AG09319 (cell line): ENCODE measurements at places on chromosomes 13 and 19.

GRCh38 chr19:51002089-51002532 lies 707 bp upstream of the KLK8 start:
- DNase-seq, result no peak

GRCh38 chr13:40599124-40599523 lies 67.3 kb downstream of the FOXO1 start:
- no peak for DNase-seq

DNA sequence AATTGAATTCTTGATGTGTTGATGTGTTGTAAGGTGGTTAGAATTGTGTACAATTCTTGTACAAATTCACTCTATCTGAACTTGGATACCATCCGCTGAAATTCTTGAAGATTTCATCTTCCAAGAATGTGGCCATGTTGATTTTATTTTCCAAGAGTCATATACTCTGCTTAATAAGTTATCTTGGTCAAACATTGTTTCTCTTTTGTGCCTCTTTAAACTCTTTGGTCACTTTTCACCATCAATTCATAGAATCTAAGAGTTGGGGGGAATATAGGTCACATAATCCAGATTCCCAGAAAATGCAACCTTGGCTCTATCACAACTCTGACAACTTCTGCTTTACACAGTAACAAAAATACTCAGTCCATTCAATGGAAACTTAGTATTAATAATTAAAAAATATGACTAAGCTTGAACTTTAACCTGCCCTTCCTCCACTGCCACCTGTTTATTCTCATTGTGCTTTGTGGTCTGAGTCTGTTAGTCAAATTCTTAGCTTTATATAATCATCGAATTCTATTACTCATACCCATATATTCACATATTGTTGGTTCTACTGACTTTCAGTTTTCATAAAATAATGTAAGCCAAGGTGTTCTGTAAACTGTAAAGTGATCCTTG lies 373.2 kb downstream of the LMO7 start:
- DNase-seq, result no peak

DNA sequence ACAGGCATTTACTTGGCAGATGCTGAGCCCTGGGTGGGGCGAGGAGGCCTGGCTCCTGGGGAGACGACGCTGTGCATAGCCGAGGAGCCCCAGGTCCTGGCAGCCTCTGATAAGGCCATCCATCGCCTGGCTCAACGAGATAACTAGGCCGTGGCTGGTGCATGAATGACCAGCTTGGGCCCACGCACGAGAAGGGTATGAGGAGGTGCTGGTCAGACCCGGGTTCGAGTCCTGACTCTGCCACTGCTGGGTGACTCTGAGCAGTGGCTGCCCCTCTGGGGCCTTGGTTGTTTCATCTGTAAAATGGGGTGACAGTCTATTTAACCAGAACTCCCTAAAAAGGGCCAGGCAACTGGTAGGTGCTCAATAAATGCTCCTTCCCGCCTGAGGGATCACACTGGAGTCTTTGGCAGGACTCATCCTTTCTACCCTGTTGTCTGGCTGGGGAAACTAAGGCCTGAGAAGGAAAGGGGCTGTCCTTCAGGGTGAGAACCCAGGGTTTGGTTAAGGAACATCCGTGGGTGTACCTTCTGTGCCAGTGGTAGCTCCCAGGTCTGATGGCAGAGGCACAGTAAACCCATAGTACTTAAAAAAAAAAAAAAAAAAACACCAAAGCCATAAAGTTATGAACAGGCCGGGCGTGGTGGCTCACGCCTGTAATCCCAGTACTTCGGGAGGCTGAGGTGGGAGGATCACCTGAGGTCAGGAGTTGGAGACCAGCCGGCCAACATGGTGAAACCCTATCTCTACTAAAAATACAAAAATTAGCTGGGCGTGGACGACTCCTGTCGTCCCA lies 8.1 kb upstream of the ARRDC2 start:
- no peak for DNase-seq

- no peak for DNase-seq
These were observed 163.9 kb downstream of the TEX29 start for GRCh38 chr13:111484141-111484925.

DNA sequence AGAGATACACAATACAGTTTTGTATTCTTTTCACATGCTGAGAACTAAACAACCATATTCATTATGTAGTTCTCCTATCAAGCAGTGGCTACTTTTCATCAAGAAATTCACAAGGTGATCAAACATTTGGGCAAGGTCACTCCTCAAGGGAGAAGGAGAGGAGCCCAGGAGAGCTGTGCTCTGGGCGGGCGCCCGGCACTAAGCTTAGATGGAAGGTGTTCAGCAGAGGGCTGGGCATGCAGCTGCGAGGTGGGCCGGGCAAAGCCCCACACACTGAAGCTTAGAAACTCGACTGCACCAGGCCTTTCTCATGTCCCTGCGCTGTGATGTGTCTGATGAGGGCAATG lies 30.4 kb upstream of the SPACA7 start:
- no peak for DNase-seq

DNA sequence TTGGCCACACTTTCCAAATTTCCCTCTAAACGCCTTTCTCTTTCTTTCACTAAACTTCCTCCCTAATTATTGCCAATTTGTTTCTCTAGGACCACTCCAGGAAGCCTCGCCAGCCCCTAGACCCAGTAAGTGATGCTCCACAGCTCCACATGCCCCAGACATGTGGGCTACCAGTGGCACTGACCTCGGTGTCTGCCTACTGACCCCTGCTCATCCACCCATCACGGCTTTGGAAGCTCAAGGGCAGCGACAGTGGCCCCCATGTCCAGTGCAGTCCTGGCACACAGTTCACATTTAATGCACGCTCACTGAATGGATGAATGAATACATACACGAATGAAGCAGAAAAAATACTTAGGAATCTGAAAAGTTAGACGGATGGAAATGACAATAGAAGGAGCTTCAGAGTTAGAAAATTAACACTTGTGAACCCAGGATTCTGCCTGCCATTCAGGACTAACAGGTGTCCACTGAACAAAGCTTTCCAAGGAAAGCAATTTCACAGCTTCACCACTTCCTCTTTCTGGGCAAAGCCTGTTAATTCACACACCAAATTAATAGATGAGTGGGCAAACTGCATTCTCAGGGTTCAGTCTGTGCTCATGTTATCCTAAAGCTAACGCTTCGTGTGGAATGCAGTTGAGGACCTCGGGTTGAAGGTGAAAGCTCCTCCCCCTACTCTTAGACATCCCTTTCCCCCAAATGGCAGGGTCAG lies 50.9 kb downstream of the CCDC70 start:
- DNase-seq, result no peak

DNA sequence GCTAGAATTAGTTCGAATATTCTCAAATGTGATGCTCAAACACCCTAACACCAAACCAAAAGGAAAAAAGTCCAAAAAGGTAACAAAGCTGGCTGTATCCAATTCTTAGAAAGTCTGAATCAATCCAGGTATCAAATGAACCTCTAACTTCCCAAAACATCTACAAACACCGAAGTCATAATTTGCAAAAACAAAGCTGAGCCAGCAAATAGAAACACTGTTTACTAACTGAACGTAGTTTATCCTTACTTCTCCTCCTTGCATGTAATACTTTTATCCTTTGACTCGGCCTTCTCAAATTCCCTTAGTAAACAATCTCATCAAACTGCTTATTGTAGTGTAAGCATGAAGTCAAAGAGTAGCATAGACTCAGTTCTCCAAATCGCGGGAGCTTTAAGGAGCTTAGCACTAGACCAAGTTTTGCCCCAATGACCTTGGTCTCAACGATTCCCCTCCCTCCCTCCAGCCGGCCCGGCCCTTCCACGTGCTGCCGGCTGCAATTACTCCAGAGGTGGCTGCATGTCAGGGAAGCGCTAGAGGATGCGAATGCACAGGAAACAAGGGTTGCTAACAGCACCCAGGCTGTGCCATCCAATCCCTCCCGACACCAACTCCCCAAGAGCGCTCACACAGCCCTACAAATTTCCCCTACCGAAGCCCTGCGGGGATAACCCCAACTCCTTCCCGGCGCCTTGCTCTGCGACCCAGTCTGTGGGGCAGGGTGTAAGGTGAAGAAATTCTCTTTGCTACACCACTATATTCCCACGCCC lies 693 bp downstream of the XPO4 start:
- no peak for DNase-seq

GRCh38 chr13:44906230-44906629 lies 83.0 kb downstream of the NUFIP1 start:
- DNase-seq, result no peak

DNA sequence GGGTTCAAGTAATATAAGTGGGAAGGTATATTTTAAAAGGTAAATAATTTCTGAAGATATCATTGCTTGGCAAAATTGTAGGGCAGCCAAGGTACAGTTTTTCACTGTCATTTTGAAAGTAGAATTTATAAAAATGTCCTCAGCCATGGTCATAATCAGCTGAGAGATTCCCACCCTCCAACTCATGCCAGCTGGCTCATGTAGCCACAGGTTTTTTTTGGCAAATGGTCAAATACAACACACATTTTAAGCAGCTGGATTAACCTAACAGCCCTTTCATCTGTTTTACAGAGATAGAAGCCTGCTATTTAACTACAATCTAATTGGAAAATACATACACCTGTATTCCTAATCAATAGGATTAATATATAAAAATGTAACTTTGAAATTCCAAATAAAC lies 619.2 kb upstream of the SGCG start:
- no peak for DNase-seq

DNA sequence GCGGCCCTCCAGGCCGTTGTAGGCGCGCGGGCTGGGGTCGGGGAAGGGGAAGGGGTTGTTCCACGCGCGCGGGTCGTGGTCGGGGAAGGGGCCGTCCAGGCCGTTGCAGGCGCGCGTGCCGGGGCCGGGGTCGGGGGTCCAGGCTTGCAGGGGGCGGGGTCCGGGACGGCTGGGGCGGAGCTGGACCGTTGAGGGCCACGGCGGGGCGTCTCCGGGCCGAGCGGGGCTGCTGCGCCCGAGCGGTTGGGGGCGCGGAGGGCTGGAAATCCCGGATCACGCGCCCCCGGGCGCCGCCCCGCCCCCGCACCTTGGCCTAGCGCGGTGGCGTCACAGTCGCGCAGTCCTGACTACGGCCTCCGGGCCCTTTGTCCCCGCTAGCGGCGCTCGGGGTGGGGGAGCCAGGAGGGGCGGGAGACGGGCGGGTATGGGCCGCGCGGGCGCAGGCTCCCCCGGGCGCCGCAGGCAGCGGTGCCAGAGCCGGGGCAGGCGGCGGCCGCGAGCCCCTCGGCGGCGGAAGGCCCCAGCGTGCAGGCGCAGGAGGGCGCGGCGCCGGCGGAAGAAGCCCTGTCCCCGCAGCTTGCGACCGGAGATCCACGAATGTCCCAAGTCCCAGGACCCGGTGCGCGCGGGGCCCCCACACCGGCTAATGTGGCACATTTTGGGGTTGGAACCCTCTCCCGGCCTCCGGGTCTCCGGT lies 665 bp downstream of the GPX4 start:
- DNase-seq, result no peak

GRCh38 chr13:59653916-59654315 lies 509.8 kb downstream of the DIAPH3 start:
- DNase-seq, result no peak

DNA sequence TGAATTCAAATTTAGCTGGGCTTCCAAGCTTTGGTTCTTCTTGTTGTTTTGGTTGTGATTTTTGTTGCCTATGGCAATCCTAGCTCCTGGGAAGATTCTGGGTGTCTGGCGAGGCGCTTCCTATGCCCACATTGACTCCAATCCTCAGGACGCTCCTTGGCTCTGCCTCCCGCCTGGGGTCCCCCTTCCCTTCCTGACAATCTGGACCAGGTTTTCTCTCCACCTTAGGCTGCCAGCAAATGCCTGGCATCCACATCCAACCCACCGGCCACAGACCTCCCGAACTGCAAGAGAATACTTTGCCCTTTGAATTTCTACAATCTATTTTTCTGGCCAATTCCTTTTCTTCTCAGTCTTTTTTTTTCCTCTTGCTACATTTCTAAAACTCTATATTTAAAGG lies 186.9 kb upstream of the UBL3 start:
- no peak for DNase-seq

GRCh38 chr19:28500296-28500695 lies 712.7 kb downstream of the UQCRFS1 start:
- DNase-seq, result no peak
